ENCODE measurements at places on chromosomes 2 and 18.

DNA sequence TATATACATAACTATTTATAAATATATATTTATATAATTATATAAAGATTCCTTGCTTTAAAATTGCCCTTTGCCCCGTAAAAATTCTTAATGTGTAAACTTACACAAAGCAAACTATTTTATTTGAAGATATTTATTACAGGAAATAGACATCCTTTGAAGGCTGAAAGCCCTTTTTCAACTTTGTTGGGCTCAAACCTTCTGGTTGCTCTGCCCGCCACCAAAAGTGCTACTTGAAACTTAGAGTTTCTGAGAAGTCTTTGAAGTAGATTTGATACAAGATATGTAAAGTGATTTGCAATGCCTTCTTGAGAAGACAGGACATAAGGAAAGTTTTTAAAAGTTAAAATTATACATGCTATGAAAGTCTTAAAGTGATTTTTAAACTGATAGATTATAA is 36.6 kb upstream of the METAP1D start:
- DNase-seq: no peak

- peak; percentile 2 for DNase-seq
Measured at GRCh38 chr2:184599872-184600222, 1.5 kb downstream of the ZNF804A start.

- DNase-seq: peak; percentile 58
Measured at GRCh38 chr2:27095745-27096651, 9.4 kb downstream of the KHK start.

- no peak for DNase-seq
Measured at GRCh38 chr2:234628953-234629352, 132.1 kb upstream of the ARL4C start.

- no peak for DNase-seq
Measured at GRCh38 chr2:14633061-14633460, 544 bp downstream of the LRATD1 start.

DNA sequence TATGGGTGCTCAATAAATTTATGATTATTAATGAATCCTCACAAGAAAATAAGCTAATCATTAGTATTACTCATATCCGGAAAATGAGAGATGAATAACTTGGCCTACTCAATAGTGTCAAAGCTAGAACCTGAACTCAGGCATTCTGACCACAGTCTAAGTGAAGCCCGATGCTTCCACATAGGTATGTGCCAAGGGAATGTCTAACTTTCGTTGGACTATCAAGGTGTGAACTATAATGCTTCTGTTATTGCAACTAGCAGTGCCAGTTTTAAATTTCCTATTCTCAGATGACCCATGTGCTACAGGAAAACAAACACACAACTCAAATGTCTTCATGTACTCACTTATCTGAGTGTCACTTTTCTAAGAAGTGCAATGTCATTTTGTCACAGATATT is 1.8 kb downstream of the BARD1 start:
- DNase-seq: no peak

DNA sequence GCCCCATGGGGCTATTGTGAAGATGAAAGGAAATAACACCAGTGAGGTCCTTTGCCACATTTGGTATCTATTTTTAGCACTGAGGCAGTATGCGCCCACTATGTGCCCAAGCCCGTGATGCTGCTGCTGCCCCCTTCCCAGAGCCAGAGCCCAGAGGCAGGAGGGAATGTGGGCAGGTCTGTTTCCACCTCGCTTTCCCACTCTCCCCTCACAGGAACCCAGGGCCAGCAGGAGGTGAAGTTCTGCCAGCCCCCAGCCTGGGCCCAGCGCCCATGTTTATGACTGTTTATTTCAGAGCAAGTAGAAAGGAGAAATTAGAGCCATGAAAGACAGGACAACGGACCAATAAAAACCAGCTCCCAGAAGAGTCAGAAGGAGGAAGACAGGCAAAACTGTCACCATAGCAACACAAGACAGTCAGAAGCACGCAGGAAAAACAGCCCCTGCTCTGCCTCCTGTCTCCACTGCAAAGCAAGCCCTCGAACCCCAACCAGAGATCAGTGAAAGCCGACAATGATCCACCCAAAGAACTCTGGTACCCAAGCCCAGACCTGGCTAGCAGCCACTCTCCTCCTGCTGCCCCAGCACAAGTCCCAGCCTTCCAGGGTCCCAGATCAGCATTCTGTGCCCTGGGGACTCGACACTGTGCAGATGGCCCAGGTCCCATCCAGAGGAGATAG is 1.4 kb downstream of the CYRIA start:
- DNase-seq: peak; percentile 35

Data from Daoy (cell line).